ENCODE measurements at places on chromosomes 12 and 14.
A peak's percentile ranks its signal among the peaks of the same experiment; 100 is the strongest.

DNA sequence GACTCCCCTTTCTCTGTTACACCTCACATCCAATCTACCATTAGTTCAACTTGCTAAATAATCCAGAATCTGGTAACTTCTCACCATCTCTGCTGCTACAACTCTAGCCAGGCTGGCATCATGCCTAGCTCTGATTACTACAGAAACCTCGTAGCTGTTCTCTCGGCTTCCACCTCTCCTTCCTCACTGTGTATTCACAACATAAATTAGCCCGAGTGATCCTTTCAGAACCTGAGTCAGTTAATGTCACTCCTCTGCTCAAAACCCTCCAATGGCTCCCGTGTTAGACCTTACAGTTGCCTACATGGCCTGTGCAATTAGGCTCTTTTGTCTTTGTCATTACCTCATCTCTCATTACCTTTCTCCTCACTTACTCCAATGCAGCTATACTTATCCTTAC, 139.4 kb downstream of the PDE3A start:
- no peak for DNase-seq

GRCh38 chr14:31990183-31990857, 86.8 kb upstream of the ARHGAP5 start:
- DNase-seq: no peak

DNA sequence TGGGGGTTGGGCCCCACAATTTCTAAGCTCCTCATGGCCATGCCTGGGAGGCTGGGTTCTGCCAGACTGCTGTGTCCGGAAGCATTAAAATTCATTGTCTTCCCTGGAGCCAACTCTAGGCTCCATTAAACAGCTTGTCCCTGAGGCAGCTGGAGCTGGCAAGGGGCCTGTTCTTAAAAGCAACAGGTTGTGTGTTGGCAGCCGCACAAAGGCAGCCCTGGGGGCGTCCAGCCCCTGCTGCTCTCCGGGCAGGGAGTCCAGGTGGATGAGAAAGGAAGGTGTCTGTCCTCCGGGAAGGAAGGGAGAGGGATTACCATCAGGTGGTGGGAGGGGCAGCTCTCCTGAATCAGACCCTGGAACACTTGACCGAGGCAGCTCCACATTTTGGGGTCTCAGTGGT, 98.9 kb downstream of the CHST11 start:
- no peak for DNase-seq

- DNase-seq: peak; percentile 14
Measured at GRCh38 chr14:26841920-26842741, 244.3 kb upstream of the NOVA1 start.

DNA sequence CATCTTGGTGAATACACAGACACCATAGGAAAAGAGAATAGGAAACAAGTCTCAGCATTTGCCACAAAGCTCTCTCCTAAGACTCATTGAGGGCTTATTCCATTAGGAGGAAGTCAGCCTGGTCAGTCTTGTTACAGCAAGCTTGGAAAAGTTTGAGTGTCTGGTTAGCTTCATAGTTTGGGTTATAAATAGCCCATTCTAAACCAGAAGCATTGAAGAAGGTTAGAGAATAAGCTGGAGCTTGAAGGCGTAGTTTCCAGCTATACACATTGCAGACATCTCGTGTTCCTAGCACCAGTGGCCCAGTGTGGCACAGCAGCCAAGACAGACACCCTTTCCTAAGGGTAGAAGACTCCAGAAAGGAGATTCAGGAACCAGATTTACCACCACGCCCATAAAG, 168.8 kb upstream of the RBM19 start:
- DNase-seq: no peak

GRCh38 chr14:94022532-94023411, 3.4 kb upstream of the OTUB2 start:
- no peak for DNase-seq

Measured in transverse colon (tissue), 4 donors.